ENCODE measurements at places on chromosomes 12 and 14.

GRCh38 chr12:132620899-132621656 lies 2.5 kb downstream of the P2RX2 start:
- DNase-seq, result no peak

GRCh38 chr12:50047693-50048250 lies 9.6 kb upstream of the ASIC1 start:
- no peak for DNase-seq

DNA sequence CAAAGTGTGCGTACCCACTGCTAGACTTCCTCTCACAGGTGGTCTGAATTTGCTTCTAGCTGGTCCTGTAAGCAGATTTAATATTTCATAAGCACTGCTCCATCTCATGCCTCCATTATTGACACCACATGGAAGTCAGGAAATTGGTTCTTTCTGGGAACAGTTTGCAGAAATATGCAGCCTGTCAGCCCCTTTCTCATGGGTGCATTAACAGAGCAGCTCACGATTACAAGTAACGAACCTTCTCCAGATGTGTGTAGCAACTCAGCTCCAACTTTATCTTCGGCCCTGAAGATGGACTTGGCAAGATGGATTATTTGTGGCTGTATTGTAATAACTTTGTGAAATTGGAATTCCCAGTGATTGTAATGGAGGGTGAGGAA lies 214.5 kb upstream of the DDHD1 start:
- no peak for DNase-seq

GRCh38 chr12:108744021-108744897 lies 12.9 kb upstream of the CORO1C start:
- DNase-seq, result no peak

GRCh38 chr12:85147331-85147730 lies 111.2 kb downstream of the LRRIQ1 start:
- DNase-seq, result no peak

DNA sequence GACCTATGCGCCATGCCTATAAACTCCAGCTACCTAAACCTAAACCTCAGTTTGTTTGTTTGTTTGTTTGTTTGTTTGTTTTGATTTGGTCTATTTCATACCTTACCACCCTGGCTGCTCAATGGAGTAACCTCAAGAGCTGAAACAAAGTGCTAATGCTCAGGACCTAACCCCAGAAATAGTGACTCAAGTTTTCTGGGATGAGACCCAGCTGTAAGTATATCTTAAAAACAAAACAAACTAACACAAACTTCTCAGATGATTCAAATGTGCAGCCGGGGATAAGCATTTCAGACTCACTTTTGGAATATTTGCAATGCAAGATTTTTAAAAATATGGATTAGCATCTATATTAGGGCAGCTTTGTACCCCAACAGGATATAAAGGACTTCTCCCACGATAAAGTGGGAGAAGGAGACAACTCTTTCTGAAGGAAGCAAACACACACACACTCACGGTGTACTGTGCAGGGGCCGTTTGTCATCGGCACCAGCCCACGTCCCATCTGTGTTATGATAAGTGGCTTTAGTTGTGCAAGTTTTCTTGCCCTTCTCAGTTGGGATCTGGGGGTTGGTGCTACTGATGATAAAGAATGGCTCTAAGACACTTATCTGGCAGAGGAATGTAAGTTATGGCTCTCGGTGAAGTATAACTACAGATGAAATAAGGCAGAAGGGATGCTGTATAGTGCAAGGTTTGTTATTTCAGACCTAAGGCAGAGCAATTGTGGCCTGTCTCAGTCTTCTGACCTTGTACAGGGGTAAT lies 516.7 kb upstream of the TMEM132C start:
- no peak for DNase-seq

DNA sequence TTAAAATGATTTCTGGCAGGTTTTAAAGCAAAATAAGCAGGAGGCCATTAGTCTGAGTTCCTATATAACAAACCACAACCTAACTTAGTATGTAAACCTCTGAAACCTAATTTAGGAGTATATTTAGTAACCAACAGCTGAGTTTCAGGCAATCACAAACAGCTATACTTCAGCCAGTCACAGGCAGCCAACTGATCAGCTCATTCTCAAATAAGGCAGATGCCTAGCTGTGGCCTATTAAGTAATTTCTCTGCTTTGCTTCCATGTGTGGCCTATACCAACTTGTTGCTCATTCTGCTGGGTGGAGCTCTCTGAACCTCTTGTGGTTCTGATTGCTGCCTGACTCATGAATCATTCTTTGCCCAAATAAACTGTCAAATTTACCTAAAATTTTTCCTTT lies 408.9 kb upstream of the FBXO33 start:
- DNase-seq, result no peak

- no peak for DNase-seq
Observed at GRCh38 chr12:121295116-121295745, 1.3 kb downstream of the CAMKK2 start.

- no peak for DNase-seq
Observed at GRCh38 chr14:105852378-105853088, 326.1 kb downstream of the TMEM121 start.

GRCh38 chr14:75442166-75442565 lies 14.3 kb downstream of the JDP2 start:
- no peak for DNase-seq

- DNase-seq, result no peak
Observed at GRCh38 chr14:54617467-54617866, 50.5 kb downstream of the SAMD4A start.

- no peak for DNase-seq
Observed at GRCh38 chr12:124651516-124652273, 84.3 kb upstream of the NCOR2 start.

- DNase-seq, result no peak
Observed at GRCh38 chr14:56193347-56193746, 75.1 kb downstream of the PELI2 start.

- no peak for DNase-seq
Observed at GRCh38 chr12:14885718-14886221, at the start of gene MGP. Gene MGP, minus strand, starts transcription at chr12:14885854. Its CDS starts 63 bp downstream, at chr12:14885791.

DNA sequence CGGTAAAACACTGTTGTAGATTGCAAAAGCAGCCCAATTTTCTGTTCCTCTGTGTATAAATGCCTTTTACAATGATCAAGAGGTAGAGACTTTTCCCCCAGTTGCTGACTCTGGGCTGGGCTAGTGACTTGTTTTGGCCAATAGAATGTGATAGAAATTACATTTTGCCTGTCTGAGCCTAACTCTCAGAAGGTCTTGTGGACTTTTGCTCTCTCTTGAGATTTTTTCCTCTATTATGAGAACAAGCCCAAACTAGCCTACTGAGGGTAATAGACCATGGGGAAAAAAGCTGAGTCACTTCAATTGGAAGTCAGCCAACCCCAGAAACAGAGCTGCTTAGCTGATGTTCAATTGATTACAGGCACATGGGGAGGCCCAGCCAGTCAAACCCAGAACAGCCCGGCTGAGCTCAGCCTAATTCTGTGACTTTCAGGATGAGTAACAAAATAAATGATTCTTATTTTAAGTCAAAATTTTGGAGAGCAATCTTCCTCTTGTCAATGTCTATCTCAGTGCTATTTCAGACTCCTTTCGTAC lies 61.4 kb downstream of the MYF5 start:
- DNase-seq, result peak; percentile 4

- peak; percentile 61 for DNase-seq
Observed at GRCh38 chr12:54216797-54217661, 28.2 kb upstream of the SMUG1 start.

DNA sequence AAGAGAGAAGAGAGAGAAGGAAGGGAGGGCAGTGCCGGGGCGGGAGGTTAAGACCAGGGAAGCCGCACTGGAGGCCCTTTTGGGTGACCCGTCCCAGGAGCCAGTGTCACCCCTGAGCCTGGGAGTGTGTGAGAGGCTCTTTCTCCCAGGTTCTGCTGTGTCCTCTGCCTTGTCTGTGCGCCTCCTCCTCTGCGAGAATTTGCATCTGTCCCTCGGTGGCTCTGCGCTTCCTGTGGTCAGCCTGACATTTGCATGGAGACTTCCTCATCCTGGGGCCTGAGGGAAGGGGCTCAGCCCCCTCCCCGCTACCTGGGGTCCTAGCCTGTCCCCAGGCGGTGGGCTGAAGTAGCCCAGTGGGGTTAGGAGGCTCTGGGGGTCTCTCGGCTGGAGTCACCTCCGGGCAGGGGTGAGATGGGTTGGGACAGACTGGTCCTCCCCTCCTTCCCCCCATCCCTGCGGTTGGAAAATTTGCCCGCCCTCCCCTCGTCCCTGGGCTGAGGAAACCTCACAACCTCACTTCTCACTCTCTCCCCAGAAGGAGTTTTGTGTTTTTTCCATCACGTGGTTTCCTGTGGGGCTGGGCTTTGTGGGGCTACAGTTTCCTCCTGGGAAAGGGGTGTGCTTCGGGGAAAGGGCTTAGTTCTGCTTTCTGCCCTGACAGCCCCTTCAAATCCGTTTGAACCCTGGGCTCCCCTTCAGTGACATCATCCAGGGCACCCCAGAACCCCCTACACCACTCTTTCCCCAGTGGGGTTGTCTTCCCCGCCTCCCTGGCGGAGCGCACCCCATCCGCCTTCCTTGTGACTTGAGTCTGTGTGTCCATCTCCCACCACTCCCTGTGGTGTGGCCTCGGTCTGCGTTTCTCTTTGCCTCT lies 2.5 kb downstream of the PTPN6 start:
- DNase-seq, result no peak

DNA sequence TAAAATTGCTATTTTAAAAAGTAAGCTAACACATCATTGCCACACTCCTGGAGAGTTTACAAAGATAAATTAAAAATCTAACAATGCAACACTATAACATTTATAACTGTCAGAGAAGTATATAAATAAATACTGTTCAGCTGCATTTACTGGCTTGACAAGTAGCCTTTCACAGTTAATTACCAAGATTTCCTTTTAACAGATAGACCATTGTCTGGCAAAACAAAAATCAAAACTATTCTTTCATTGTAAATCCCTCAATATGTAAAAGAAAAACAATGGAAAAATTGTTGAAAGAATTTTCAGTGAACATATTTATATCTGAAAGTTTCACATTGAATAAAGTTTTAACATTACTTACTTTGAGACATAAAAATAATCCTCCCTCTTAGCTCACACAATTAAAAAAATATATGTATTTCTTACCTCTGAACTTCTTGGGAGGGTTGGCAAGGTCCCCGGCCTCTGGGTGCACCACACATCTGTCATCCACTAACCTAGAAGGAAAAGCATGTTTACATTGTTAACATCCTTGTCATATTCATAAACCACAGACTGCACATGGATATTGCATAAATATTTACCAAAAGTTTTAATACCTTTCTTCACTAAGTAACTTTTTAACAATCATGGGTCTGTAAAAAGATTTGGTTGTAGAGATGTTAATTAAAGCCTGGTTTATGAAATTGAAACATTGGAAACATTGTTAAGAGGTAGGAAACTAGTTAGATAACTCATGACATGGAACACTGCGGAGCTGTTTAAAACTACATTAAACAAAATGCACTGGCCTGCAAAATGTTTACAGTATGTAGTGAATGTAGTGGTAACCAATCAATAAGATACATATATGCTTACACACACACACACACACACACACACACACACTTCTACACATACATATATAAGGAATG lies 43.0 kb downstream of the ITPR2 start:
- DNase-seq, result no peak

DNA sequence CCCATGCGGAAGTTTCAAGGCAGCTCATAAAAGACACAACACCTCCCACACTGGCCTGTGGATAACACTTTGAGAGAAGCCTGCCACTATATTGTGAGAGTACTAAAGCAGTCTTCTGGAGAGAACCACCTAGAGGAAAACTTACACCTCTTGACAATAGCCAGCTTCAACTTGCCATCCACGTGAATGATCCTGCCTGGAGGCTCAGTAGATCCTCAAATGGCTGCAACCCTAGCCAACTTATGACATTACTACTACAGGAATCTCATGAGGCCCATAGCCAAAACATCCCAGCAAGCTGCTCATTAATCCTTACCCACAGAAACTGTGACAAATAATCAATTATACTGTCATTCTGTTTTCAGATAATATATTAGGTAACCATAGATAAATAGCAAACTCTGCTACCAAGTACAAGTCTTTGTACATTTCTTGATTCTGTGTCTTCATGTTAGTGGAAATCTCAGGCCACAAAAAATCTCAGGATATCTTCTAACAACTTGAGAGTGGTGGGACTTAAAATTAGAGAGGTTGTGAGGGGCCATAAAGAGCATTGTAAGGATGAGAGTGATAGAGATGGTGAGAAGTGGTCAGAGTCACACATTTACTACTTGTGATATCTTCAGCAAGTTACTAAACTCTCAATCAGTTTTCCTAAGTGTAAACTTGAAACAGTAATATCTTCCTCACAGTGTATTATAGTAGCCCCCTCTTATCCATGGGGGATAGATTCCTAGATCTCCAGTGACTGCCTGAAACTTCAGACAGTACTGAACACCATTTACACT lies 368.0 kb downstream of the C12orf50 start:
- no peak for DNase-seq

DNA sequence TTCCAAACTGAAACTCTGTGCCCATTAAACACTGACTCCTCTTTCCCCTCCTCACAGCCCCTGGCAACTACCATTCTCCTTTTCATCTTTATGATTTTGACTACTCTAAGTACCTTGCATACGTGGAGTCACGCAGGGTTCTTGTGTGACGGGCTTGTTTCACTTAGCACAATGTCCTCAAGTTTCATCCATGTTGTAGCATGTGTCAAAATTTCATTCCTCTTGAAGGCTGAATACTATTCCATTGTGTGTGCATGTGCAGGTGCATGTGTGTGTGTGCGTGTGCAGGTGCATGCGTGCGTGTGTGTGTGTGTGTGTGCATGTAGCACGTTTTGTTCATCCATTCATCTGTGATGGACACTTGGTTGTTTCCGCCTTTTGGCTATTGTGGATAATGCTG lies 106.1 kb downstream of the ZFP36L1 start:
- DNase-seq, result no peak

GRCh38 chr12:39368096-39368495 lies 74.8 kb downstream of the KIF21A start:
- no peak for DNase-seq

- DNase-seq, result no peak
Observed at GRCh38 chr12:126447346-126447745, 1382.1 kb downstream of the AACS start.

- peak; percentile 13 for DNase-seq
Observed at GRCh38 chr12:118307069-118307954, 65.4 kb downstream of the TAOK3 start.

GRCh38 chr14:54108481-54109471 lies 152.2 kb upstream of the BMP4 start:
- DNase-seq, result no peak

DNA sequence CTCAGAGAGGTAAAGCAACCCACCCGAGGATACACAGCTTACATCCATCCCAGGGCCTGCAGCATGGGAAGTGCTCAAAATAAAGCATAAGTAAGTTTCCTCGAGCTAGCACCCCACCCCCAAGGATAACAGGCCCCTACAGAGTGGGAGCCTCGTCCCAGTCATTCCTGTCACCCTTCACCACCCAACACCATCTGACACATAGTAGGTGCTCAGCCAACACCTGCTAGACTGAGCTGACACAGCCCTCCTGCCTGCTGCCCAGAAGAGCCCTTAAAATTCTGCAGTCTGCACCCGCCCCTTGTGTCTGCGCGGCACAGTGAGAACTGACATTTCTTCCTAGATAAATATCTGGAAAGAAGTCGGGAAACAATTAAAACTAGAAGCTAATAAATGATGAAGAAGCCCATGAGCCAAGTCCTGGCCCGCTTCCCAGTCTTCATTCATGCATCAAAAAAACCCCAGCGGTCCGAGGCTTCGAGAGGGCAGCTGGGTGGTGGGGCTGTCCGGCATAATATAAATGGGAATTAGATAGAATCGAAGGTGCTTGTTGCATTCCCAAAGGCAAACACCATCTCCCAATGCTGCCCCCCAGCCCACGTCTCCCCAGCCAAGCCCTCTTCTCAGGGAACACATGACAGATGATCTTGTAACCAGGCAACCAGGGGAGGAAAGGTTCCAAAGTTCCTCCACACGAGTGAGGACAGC lies 76.2 kb downstream of the BCL11B start:
- DNase-seq, result no peak

- DNase-seq, result no peak
Observed at GRCh38 chr14:90487462-90487861, 90.6 kb downstream of the CALM1 start.
